Activated CD4-positive, alpha-beta T cell treated with anti-CD3 and anti-CD28 coated beads, Interleukin-2, amount 50 U/mL, for 16 hours (primary cell): ENCODE measurements at places on chromosomes 6 and 20.

GRCh38 chr6:138944412-138944811 lies 43.6 kb downstream of the REPS1 start:
- DNase-seq, result peak; percentile 43

- no peak for DNase-seq
These were observed 36.9 kb upstream of the FANCE start for GRCh38 chr6:35415065-35415891.

DNA sequence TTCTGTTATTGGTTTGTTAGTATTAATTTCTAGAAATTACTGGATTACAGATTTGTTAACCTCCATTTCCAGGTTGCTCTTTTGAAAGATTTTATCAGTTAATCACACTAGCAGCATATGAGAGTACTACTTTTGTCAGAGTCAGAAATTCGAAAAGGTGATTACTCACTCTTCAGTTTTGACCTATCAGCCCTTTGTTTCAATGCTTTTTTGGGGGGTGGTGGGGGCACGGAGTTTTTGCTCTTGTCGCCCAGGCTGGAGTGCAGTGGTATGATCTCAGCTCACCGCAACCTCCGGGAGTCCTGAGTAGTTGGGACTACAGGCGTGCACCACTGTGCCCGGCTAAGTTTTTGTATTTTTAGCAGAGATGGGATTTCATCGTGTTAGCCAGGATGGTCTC lies 149.2 kb downstream of the JARID2 start:
- peak; percentile 57 for DNase-seq

- no peak for DNase-seq
These were observed 15.9 kb downstream of the LEMD2 start for GRCh38 chr6:33772902-33773472.

DNA sequence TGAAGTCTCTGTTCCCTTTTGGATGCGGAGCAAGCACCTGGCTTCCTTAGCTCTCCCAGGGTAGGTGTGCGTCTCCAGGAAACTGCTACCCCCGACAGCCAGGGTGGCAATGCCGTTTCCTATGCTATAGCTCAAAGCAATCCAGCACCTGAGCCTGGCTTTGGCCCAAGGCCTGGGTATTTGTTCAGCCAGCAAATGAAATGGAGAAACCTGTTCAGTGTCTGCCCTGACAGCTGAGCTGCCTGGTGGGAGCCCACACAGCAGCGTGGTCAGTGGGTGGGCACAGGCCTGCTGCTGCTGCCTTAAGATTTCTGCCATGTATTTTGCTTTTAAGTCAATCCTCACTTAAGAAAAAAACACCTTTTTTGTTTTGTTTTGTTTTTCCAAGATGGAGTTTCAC lies 13.7 kb downstream of the SPATA2 start:
- DNase-seq, result no peak

- peak; percentile 47 for DNase-seq
These were observed 53.4 kb downstream of the HIVEP1 start for GRCh38 chr6:12065321-12066140.

DNA sequence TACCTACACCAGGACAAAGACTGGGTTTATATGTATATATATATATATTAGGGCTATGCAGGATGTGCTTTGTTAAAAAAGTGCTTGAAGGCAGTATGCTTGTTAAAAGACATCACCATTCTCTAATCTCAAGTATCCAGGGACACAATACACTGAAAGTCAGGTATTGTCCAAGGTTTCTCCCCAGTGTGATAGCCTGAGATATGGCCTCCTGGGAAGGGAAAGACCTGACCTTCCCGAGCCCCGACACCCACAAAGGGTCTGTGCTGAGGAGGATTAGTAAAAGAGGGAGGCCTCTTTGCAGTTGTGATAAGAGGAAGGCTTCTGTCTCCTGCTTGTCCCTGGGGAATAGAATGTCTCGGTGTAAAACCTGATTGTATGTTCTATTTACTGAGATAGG lies 156.9 kb downstream of the GPX5 start:
- no peak for DNase-seq

DNA sequence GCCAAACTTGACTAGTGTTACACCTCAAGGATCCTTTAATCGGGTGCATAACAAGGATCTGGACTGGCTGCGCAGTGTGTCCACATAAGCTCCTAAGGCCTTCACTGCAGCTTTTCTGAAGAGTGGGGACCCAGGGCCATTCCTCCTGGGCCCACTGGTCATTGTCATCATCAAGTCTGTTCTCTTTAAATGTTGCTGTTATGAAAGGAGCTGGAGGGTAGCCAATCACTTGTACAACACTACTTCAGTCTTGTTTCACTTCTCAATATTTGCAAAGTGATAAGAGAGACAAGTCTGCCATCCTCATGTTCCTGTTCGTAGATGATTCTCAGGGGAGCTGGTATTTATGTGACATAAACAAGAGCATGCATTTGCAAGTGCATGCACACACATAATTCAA lies 149.8 kb downstream of the SYNDIG1 start:
- no peak for DNase-seq

GRCh38 chr20:11178946-11179654 lies 505.3 kb upstream of the JAG1 start:
- DNase-seq, result no peak

GRCh38 chr20:50874758-50875665 lies 56.2 kb downstream of the ADNP start:
- DNase-seq, result no peak

GRCh38 chr6:113680301-113680700 lies 176.8 kb upstream of the MARCKS start:
- no peak for DNase-seq

GRCh38 chr20:38935285-38935684 lies 9.1 kb downstream of the FAM83D start:
- DNase-seq, result no peak

DNA sequence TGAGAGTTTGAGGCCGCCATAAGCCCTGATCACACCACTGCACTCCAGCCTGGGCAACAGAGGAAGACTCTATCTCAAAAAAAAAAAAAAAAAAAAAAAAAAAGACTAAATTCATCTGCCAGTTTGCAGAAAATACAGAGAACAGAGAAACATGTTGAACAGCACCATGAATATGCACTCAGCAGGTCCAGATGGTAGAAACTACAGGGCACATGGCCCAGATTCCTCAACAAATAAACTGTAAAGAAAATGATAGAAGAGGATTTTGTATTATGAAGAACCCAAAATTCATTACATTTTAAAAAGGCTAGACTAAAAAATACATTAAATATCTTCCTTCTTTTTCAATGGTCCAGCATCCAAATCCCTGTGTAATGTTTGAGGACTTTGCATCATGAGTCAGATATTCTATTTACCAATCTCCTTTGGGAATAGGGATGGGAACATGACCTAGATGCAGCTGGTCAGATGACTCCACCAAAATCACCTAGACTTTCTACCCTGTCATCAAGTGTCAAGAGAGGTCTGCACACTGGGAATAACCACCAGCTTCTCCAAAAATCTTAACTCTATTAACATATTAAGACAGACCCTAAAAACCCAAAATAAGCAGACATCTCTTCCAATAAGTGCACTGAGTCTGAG lies 189.1 kb upstream of the TCF21 start:
- no peak for DNase-seq

- DNase-seq, result no peak
These were observed 93.7 kb upstream of the EDN1 start for GRCh38 chr6:12196326-12196936.

GRCh38 chr20:32970973-32971300 lies 33.3 kb downstream of the SUN5 start:
- no peak for DNase-seq

DNA sequence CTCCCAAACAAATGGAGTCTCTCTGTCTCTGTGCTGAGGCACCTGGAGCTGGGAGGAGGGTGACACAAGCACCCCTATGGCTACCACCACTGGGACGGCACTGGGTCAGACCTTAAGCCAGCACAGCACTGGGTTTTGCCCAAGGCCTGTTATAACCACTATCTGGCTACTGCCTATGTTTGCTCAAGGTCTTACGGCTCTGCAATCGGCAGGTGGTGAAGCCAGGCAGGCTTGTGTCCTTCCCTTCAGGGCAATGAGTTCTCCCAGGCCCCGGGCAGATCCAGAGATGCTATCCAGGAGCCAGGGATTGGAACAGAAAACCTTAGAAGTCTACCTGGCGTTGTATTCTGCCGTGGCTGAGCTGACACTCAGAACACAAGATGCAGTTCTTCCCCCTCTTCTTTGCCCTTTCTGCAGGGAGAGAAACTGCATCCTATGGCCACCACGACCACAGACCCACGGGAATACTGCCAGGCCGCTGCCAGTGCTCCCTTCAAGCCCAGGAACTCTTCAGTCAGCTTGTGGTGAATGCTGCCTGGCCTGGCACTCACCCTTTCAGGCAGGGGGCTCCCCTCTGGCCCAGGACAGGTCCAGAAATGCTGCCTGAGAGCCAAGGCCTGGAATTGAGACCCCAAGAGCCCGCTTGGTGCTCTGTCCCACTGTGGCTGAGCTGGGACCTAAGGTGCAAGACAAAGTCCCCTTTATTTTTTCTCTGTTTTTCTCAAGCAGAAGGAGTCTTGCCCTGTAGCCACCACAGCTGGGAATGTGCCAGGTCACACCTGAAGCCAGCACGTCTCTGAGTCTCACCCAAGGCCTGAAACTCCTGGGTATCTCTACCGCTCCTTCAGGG lies 67.0 kb upstream of the FRMD1 start:
- DNase-seq, result no peak

DNA sequence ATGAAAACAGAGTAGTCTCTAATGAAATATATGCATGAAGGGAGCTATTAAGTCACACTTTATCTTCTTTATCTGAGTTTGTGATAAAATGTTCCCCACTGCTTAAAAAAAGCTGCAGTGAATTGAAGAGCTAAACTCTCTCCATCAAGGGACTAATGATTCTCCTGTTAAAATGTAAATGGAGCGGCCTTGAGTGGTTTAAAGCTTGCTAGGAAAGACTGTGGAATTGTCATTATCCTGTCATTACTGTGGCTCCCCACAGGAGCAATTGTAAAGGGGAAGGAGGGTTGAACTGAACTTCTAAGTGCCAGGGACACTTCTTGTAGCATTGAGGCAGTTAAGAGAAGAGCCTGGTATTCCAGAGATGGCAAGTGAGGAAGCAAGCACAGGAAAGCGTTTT lies 17.3 kb upstream of the CNR1 start:
- DNase-seq, result no peak
